ENCODE measurements at places on chromosomes 3 and 15.

GRCh38 chr15:80778964-80779657, at the start of gene CEMIP:
Gene CEMIP (plus strand): TSS chr15:80779370. CDS start chr15:80873880, 94,510 bp downstream.
- DNase-seq: no peak

GRCh38 chr15:80606511-80607071, 88.5 kb upstream of the ABHD17C start:
- no peak for DNase-seq

DNA sequence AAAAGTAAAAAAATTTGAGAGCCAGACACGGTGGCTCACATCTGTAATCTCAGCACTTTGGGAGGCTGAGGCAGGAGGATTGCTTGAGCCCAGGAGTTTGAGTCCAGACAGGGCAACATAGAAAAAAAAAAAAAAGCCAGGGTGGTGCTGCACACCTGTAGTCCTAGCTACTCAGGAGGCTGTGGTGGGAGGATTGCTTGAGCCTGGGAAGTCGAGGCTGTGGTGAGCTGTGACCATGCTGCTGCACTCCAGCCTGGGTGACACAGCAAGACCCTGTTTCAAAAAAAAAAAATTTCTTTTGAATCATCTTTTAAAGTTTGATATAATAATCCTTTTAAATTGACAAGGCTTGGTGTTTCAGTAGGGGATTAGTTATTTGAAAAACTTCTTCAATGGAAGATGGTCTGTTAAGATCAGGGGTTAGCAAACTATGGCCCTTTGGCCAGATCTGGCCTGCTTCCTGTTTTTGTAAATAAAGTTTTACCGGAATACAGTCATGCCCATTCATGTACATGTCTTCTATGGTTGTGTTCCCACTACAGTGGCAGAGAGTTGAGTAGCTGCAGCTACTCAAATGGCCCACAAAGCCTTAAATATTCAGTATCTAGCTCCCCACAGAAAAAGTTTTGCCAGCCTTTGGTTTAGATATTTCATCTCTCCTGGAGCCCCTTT, 28.9 kb downstream of the CDAN1 start:
- DNase-seq: no peak

- no peak for DNase-seq
Measured at GRCh38 chr15:92880796-92881195, 19.3 kb upstream of the CHD2 start.

- DNase-seq: no peak
Measured at GRCh38 chr3:186461141-186461540, 83.0 kb downstream of the CRYGS start.

DNA sequence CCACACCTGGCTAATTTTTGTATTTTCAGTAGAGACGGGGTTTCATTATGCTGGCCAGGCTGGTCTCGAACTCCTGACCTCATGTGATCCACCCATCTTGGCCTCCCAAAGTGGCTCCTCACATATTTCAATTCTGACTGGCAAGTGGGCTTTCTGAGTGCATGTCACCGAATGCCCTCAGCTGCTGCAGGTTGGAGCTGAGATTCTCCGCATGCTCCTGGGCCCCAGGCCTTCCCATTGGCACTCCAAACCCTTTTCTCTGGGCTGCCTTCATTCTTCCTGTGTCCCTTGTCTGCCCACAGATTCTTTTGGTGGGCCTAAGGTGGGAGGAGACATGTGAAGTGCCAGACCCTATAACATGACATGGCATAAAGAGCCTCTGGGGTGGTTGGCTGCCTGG, 67.3 kb downstream of the SYNM start:
- no peak for DNase-seq

- DNase-seq: no peak
Measured at GRCh38 chr3:50464569-50464968, 38.9 kb downstream of the CACNA2D2 start.

GRCh38 chr3:30604093-30604492, 2.3 kb upstream of the TGFBR2 start:
- no peak for DNase-seq

DNA sequence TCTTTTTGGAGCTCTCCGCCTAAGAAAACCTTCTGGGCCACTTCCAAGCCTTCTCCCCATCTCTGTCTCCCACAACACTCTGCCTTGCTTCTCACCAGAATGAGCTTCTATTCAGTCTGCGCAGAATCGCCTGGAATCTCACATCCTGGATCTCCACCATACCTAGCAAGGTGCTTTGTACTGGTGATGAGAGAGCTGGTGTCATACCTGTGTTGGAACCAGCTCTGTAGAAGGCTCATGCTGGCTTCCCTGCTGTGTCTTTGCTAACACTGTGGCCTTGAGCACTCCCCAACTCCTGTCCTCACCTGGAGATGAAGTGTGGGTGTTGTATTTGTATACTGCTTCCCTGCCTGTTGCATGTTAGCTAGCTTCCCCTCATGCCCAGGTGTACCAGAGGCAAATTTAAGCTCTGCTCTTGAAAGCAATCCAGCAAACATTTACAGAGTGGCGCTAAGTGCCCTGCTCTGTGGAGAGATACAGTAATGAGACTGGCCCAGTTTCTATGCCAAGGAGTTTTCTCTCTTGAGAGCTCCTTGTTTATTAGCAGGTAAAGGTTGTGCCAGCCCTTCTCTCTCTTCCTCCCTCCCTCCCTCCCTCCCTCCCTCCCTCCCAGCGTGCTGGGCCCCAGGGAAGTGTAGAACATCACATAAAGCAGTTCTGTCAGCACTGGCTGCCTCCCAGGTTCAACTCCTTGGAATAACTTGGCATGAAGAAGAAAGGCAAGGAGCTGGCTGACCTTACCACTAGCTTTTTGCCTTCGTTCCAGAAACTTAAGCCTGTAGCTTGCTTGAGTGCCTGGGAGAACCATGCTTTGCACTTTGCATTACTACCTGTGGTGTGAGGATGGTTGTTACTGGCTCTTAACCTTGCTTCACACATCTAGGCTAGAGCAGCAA, 54.9 kb downstream of the TRIM71 start:
- no peak for DNase-seq

DNA sequence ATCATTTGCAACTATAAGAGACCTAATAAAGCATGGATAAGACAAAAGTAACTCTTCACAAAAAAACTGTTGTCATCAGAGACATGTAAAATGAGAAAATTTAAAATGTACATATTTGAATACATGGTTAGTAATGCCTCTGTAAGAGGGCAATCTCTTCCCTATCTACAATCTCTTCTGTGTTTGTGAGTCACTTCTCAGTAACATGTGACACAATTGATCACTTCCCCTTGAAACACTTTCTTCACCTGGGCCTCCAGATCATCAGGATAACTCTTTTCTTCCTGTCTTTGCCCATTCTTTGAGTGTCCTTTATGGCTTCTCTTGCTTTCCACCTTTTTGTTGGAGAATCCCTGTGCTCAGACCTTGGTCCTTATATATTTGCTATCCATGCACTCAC, 50.4 kb downstream of the TFDP2 start:
- DNase-seq: no peak

GRCh38 chr3:9153904-9154619, 95.4 kb downstream of the SRGAP3 start:
- no peak for DNase-seq

DNA sequence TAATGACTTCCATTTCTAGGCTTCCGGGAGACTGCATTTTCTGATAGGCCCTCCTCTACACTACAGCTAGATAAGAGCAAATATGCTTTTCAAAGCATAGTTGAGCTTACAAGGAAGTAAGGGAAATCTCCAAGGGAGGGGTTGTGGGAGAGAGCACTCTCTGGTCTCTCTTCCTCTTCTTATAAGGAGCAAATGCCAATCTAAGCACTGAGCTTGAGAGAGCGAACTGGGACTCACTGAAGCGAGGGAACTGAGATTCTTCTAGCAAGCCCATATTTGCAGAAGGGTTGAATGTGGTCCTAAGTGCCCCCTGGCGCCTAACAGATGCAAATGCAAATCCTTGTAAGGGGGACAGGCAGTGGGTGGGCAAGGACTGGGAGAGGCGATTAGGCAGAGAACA, 164.8 kb downstream of the ERC2 start:
- no peak for DNase-seq

GRCh38 chr3:106332884-106333283, 464.1 kb upstream of the CBLB start:
- DNase-seq: peak; percentile 1

DNA sequence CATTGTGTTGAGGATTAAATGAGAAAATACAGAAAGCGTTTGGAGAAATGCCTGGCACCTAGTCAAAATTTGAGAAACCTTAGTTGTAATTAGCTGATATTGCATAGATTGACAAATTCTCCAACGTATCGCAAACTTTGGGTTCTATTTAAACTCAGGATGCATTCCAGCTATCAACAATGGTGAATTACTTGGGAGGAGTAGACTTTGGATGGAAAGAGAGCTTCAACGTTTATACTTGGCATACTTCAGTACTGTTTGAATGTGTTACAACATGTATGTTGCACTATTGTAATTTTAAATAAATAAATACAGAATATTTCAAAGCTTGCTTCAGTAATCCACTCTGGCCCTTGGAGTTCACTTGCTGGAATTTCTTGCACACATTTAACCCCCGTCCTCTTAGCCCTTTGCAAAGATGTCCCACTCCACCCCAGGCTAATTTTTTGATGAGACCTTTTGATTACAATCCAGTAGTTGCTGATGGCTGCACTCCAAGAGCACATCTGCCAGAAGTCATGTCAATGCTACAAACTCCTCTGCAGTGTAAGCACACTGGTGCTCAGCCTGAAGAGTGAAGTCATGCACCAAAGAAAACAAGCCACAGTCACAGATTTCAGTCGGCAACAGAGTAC, 4.7 kb upstream of the DIS3L start:
- DNase-seq: no peak

GRCh38 chr3:108171106-108171505, 51.1 kb downstream of the IFT57 start:
- DNase-seq: no peak

DNA sequence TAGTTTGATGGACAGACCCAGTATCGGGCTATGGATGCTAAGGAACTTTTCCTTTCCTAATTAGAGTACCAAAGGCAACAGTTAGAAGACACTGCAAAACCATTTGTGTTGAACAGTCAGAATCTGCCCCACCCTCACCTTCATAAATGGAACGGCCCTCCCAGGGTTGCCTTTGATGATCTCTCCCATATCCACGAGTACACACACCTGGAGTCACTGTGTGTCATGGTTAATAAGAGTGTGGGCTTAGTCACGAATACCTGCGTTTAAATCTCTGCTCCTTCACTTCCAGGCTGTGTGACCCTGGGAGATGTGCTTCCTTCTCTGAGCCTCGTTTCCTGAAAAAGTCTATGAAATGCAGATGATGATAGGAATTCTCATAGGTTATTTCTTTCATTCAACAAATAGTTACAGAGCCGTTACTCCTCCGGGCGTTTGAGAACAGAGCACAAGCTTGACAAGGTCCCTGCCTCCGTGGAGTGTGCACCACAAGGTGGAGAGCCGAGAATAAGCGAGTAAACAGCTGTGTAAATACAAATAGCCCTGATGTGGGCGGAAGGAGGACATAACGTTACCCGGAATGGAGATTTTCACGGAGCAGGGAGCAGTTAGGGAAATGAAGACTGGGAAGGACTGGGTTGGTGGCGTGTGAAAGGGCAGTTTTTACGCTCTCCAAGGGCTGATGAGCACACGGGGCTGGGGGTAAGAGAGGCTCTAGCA, 6.7 kb downstream of the SLC51A start:
- DNase-seq: no peak

GRCh38 chr3:184757022-184757651, 45.3 kb upstream of the MAGEF1 start:
- no peak for DNase-seq

Measured in activated naive CD8-positive, alpha-beta T cell treated with anti-CD3 and anti-CD28 coated beads, Interleukin-2, amount 50 U/mL, for 16 hours (primary cell).